ENCODE measurements at places on chromosomes 2 and 18.

DNA sequence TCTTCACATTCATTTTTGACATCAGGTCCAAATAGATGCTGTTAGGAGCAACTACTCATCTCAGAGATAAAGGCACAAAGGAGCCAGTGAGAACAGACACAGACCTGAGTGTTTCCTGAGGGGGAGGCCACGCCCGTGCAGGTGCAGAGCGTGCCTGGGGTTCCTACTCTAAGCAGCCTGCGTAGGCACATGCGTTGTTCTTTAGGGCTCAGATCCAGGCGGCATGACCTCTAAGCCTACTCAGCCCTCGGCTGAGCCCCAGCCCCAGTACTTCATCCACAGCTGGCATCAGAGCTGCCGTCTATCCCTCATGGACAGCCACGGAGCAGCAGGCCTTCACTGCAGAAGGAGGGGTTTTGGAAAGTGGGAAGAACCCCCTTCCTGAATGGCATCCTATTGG, 54.9 kb upstream of the PXDN start:
- no peak for DNase-seq

- no peak for DNase-seq
These were observed 13.1 kb downstream of the ARMC9 start for GRCh38 chr2:231211486-231211885.

GRCh38 chr18:29712785-29713184, 1329.8 kb downstream of the DSC3 start:
- no peak for DNase-seq

- no peak for DNase-seq
These were observed 31.6 kb downstream of the MARCO start for GRCh38 chr2:118973542-118973951.

DNA sequence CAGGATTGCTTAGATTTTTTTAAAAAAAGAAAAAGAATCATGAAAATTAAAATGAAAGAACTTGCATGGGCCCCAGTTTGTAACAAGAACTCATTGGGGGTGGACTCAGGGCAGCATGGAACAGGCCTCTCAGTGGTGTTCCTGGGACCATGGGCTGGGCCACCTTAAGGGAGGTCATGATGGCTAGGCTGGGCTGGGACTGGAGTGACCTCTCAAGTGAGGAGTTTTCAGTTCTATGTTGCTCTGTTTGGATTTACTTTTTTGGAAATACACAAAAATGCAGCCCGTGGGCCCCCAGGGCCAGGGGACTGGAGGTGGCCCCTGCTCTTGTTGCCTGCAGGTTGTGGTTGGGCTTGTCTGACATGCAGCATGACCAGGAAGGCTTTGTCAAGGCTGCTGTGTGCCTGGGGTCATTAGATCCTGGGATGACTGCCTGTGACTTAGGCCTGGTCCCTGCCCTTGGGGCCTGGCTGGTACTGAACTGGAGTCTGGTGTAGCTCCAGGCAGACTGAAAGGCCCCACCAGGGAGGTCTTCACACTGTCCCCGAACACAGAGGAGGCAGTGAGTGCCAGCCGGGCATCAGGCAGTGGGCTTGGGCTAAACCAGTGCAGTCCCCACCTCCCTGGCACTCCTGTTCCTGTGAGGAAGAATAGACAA, 115.6 kb downstream of the GLI2 start:
- no peak for DNase-seq

DNA sequence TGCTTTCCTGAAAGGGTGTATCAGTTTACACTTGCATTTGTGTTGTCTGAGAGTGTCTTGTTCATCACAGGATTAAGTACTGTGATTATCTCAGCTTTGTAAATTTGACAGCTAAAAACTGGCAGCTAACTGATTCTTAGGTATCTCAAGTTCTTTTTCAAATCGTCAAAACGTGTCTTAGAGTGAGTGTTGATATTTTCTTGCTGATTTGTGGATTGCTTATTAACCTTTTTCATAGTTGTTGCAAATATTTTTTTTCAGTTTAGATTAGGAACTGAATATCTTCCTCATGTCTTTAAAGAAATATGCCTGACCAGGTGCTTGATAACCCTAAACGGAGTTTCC, 41.9 kb downstream of the LRRFIP1 start:
- no peak for DNase-seq

- no peak for DNase-seq
These were observed 470.1 kb downstream of the DLGAP1 start for GRCh38 chr18:3985020-3985419.

DNA sequence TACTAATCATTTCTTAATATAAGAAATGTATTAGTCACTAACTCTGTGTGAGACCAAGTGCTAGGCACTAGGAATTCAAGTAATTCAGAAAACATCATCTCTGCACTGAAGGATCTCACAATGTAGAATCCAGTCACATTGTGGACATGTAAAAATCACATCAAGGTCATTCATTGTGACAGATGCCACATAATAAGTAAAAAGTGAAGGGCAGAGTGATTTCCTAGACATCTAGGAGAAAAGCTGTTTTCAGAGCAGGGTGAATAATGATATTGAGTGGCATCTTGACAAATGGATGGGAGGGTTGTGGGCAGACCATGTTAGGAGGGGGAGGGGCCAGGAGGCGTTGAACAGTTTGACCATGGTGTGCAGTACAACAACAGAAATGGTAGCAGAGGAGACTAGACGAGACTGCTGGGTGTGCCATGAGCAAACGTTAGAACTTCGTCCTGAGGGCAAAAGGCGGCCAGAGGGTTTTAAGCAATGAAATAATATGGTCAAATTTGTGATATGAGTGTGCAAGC, 93.8 kb downstream of the DTNA start:
- DNase-seq = no peak

GRCh38 chr2:237473878-237474441, 13.1 kb upstream of the MLPH start:
- DNase-seq = no peak

- DNase-seq = no peak
These were observed 1.3 kb downstream of the R3HDM1 start for GRCh38 chr2:135532581-135532980.

GRCh38 chr18:41870191-41870590, 84.8 kb upstream of the PIK3C3 start:
- DNase-seq = no peak

GRCh38 chr2:151974988-151975387, 123.9 kb downstream of the CACNB4 start:
- no peak for DNase-seq

- DNase-seq = no peak
These were observed 38.8 kb downstream of the NRP2 start for GRCh38 chr2:205721057-205721449.

- no peak for DNase-seq
These were observed 323.4 kb upstream of the SLC14A2 start for GRCh38 chr18:45291621-45292615.

DNA sequence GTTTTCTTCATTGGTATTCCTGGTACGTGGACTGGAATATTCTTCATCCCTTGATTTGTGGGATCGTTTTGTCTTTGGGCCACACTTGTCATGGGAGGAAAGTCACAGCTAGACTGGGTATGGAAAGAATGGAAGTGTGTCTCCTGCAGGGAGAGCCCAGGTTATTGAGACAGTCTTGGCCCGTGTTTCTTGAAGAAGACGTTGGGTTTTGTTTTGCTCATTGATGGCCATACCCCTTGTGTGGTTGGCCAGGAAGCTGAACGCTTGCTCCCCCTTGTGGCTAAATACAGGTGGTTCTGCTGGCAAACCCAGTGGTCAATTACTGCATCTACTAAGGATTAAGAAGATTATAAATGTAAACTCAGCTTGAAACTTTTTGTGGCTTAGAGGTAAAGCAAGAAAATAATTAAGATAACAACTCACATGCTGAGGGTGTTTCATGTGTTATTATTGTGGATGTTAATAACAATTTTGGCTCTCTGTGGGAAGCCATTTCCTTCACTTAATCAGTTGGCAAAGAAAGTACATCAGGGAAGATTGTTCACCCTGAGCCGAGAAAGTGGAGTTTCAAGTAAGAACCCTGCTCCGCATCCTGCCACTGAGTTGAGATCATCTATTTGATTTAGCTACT, 91.8 kb downstream of the NEDD4L start:
- peak; percentile 68 for DNase-seq

DNA sequence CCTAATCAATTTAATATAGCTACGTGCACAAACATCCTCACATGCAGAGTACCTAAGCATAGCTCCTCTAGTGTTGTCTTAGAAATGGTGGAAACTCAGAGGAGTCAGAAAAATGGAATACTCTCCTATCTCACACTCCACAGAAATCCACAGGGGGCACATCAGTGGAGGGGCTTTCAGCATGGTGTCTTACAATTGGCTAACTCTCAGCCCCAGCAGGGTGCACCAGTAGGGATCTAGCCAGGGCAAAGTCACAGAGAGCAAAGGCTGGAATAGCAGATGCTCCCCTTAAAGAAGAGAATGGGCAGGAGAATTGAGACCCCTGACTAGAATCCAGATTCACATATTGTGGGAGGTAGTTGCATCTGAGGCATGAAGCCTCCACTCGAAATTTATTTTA, 135.7 kb downstream of the MAIP1 start:
- DNase-seq = no peak

DNA sequence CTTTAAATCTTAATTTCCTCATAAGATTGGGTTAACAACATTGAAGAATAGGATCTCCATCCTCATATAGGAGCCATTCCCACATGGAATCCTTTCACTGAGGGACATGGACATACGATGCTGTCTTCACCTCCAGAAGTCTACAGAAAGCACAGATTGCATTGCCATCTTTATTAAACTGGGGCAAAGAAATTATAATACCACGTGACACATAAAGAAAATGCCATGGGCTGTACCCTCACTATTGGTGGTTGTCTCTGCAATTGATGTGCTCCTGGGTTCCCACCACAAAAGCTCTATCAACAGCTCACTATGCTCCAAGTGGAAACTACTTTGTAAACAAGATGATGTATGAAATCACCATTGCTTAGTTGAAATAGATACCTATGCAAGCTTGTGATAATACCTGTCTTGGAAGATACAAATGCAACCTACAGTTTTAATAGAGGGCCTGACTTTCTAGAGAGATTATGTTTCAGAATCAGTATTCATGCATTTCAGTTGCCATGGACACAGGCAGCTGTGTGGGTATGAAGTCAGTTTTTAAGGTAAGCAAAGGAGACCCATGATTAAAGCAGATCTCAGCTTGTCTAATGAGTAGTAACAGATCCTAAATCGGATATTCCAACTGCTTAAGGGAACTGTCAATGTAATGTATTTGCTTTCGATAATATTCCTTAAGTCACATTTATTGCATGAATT, 337.0 kb downstream of the RAD51AP2 start:
- no peak for DNase-seq

DNA sequence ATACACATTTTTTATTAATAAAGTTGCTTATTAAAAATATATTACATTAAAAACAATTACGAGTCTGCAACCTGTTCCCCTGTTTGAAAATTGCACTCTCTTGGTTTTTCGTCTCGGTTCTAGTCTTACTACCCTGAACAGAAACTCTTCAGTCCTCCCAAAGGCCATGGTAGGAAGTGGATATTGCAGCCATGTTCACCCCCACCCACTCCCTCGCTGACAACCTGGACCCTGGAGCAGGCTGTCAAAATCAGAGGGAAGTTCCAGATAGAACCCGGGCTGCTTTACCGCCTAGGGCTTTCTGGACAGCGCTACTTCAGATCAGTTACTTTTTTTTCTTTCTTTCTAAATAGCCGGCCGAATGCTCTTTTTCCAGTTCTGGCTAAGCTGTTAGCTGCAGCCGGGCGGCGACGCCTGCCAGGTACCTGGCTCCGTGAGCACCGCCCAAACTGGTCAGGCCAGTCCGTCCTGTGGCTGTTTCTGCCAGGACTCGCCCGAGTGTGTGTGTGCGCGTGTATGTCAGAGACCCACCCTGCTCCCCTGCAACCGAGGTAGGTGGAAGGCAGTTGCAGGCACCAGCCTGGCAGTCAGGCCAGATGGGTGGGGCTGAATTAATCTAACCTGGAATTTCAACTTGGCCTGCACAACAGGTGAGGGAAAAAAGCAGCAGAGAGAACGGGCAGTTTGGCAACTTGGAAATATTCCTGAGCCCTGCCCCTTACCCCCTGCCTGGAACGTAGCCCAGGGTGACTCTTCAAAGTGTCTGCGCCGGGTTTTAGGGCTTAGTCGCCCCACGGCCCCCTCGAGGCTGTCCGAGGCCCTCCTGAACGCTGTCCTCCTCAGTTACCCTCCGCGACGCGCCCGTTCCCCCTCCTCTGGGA, 1.1 kb upstream of the TET3 start:
- DNase-seq = peak; percentile 40

DNA sequence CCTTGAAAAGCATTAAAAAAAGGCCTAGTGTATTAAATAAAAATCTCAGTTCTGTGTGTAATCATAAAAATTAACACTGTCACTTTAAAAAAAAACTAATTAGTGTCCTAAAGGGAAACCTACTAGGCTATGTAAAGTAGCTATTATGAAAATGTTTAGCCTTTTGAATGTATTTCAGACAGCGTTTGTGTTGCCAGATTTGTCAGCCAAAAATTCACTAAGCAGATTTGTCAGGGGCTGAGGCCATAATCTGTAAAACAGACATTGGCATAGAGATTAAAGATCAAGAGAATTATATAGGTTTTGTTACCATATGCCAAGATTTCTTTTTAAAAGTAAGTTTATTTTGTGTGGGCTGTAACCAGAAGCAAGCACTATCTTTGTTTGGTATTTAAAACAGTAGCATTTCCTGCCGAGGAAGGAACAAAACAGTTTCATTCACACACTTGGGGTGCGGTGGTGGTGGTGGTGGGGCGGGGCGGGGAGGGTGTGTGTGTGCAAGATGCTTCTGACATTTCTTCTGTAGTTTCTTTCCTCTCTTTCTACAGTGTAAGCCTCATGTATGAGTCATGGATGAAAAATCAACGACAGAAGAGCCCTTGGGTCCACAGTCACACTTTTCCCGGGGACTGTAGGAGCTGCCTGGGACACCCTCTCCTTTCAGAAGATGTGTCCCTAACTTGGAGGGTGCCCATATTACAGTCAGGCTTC, 328.5 kb upstream of the FANCL start:
- DNase-seq = no peak

GRCh38 chr2:46248171-46248570, 49.0 kb upstream of the EPAS1 start:
- DNase-seq = no peak

DNA sequence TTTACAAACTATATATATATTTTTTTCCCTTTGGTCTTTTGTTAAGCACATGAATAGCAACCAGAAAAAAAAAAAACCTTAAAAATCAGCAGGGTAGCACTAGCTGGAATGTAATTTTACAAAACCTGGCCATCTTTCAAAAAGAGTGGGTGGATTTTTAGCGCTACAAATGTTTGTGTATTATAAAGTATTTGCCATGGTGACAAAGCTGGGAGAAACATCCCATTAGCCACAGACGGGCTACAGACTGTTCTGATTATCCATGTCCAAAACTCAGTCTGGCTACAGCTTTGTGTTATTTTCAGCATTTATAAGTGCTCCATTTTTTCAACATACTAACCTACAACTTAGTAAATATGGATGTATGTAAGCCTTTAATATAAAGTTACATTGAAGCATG, 249.5 kb upstream of the TANK start:
- no peak for DNase-seq

- DNase-seq = no peak
These were observed 136.8 kb downstream of the WDSUB1 start for GRCh38 chr2:159149747-159150146.

DNA sequence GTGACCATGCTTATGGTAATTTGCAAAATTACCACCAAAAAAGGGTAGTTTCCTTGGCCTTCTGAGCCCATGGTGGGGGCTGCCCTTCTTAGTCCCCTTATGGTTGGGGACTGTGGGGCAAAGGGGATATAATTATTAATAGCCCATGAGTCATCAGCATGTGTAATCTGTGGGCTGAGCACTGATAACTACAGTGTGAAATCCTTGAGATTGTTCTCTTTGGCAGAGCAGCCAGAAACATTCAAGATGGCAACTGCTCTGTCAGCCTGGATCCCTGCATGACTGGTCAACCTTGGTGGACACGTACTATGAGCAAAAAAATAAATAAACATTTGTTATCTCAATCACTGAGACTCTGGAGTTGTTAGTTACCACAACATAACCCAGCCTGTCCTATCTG, 61.3 kb downstream of the MGAT4A start:
- no peak for DNase-seq
